ENCODE measurements at places on chromosomes 4 and X. TPM values are rescaled to one million over a fixed set of nuclear protein-coding genes. Genes with fewer than 3 reads are reported as not detected.

Gene FABP2
- total RNA-seq = not detected

Gene BEX1
- total RNA-seq = not detected

Gene SMIM31
- not detected for total RNA-seq

Gene STARD8
- total RNA-seq = 0.98 TPM

Gene SOWAHB
- total RNA-seq = not detected

Gene IL21
- total RNA-seq = not detected

Gene FAM53A
- total RNA-seq = 2.9 TPM

Gene NOX1
- total RNA-seq = not detected

Gene PNCK
- total RNA-seq = 0.25 TPM
